AG04450 (cell line): ENCODE measurements at places on chromosomes 7 and 10.

GRCh38 chr7:152959610-152960009 lies 200.1 kb downstream of the ACTR3B start:
- no peak for DNase-seq

DNA sequence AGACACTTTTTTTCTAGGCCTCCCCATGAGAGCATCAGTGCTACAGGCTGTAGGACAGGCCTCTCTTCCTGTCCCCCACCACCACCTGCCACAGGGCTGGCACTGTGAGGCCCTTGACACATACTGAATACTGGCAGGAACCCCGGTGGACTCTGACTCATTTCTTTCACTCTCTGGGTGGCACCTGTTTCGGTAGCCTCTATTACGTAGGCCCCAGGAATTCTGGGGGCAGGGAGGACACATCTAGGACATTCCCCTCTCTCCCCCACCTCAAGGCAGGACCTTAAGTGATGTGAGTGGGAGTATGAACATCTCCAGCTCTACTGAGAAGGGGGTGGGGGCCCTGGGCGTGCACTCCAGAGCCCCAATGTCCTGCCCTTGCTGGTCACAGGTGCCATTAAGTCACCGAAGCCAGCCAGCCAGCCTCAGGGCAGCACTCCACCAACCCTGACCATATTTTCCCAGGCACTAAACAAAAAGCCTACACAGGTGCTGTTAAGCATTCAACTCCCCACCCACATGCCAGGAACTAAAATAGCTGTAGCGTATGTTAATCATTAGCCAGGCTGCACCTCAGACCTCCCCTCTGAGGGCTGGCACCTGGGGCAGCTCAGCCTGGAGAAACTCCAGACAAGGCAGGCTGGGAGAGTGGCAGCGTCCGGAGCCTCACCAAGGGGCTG lies 8.9 kb downstream of the ANXA11 start:
- no peak for DNase-seq

GRCh38 chr10:127252818-127253217 lies 56.4 kb upstream of the INSYN2A start:
- no peak for DNase-seq

GRCh38 chr10:64977915-64978314 lies 1456.7 kb downstream of the REEP3 start:
- DNase-seq: no peak

GRCh38 chr10:24394461-24395190 lies 185.7 kb downstream of the KIAA1217 start:
- no peak for DNase-seq

- DNase-seq: no peak
Observed at GRCh38 chr10:20743942-20744341, 153.2 kb downstream of the NEBL start.

GRCh38 chr7:42198296-42198695 lies 38.7 kb downstream of the GLI3 start:
- DNase-seq: no peak

DNA sequence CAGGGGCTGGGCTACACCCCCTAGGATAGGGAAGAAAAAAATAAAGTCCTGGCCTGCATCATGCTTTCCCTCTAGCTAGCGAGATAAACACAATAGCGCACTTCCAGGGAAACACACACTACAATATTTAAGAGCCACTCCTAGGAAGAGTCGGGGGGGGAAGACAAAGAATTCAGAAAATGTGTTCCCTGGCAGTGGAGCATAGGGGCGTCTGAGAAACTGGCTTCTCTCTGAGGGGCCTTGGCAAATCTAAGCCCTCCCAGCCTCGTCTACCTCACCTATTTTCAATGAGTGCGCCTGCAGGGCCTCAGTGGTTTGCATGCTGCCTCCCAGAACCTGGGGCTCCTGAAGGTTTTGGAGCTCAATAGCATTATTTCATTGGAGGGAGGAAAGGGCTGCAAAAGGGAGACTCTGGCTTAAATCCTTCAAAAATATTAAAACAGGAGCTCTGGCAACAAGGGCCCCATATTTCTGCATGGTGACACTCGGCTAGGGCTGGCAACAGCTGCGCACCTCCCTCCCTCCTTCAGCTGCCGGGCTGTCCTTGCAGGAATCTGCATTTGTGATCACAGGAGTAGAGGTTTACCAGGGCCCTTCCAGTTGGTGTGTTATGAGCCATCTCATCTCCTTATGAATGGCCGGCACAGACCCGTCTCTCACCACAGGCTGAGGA lies 10.8 kb downstream of the ANXA11 start:
- DNase-seq: no peak

- no peak for DNase-seq
Observed at GRCh38 chr10:93420944-93421825, 60.9 kb downstream of the MYOF start.

- no peak for DNase-seq
Observed at GRCh38 chr10:77358656-77359055, 279.0 kb downstream of the KCNMA1 start.

GRCh38 chr7:36468370-36469101 lies 78.9 kb downstream of the ANLN start:
- DNase-seq: no peak

- DNase-seq: no peak
Observed at GRCh38 chr10:35172146-35172545, 45.5 kb downstream of the CREM start.

- DNase-seq: no peak
Observed at GRCh38 chr7:10022957-10023356, 950.7 kb upstream of the PHF14 start.

DNA sequence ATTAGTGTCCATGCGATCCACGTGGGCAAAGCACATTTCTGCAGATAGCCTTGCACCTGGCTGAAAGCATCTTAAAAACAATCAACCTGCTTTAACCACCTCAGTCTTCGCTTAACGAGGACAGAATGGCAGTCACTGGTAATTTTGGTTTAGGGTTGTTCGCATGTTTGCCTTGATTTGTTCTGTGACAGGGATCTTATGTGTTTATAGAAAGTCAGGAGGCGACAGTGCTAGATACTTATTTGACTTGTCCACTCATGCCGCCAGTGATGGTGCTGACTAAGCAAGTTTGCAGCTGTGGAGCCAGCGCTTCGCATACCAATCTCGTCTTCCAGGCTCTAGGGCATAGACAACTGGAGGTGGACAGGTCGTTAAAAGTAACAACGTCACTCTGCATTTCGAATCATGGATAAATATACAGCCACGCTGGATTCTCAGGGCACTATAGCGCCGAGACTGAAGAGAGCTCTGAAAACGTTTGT lies 1.2 kb upstream of the TMEM243 start:
- DNase-seq: no peak

GRCh38 chr7:50513166-50513871 lies 51.9 kb downstream of the DDC start:
- no peak for DNase-seq

DNA sequence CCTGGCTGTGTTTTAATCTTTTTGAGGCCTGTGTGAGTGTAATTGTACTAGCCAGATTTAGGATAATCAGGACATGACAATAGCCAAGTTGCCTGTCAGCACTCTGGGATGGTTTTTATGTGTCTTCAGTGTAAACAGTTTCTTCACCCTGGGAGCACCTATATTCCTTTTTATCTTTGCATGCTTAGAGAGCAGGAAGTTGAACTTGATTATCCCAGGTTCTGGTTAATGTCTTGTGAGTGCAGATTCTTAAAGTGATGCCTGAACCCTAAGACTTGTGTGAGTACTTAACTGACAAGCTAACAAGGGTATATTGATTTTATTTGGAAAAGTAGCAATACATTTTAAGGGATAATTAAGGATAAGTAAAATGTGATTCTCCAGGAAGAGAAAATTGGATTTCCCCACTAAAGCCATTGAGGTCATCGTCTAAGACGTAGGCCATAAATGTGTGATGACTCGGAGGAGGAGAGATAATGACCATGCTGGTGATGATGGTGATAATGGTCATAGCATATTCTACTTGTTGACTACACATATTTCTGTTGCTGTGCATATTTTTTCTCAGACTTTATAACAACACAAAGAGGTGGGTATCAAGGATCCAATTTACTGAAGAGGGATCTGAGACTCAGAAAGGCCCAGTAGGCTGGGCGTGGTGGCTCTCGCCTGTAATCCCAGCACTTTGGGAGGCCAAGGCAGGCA lies 234.7 kb downstream of the CAMK1D start:
- no peak for DNase-seq

DNA sequence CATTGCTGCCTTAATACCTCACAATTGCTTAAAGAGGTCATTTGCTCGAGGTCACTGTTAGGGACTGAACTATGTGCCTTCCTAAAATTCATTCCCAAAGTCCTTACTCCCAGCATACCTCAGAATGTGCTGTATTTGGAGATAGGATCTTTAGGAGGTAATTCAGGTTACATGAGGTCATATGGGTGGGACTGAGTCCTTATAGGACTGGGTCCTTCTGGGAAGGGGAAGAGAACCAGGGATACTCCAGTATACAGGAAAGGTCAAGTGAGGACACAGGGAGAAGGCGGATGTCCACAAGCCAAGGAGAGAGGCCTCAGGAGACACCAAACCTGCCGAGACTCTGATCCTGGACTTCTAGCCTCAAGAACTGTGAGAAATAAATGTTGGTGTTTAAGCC lies 253.3 kb downstream of the PRPF18 start:
- DNase-seq: no peak

DNA sequence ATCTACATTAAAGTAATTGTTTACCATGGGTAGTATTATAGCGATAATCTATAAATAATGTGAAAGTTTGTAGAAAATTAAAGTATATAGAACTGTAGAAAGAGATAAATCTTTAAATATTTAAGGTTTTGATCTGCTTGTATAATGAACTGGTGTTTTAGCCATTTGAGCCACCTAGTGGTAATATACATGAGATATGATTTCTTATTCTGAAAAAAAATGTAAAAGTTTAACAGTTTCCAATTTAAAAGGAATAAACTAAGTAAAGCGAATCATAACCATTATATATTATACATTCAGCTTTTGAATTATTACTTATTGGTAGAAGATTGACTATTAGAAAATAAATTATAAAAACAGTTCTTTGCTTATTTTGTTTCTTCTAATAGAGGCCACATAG lies 91.2 kb downstream of the OTUD1 start:
- DNase-seq: no peak

- DNase-seq: no peak
Observed at GRCh38 chr7:585229-585711, 65.6 kb upstream of the PDGFA start.

- DNase-seq: no peak
Observed at GRCh38 chr10:18879284-18879683, 169.3 kb upstream of the MALRD1 start.

GRCh38 chr7:48964074-48964473 lies 39.7 kb downstream of the CDC14C start:
- DNase-seq: no peak

DNA sequence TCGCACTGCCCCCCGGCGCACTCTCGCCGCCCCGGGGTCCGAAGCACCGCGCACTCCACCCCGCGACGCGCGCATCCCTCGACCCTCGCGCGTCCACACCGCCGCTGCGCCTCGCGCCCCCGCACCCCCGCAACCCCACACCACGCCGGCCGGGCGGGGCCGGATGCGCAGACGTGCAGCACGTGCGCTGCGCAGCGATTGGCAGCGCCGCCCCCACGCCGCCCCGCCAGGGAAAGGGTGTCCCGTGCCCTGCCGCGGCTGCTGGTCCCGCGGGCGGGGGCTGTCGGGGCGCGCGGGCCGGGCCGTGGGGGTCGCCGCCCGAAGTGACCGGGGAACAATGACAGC lies 53.7 kb upstream of the KDM7A start:
- DNase-seq: no peak

DNA sequence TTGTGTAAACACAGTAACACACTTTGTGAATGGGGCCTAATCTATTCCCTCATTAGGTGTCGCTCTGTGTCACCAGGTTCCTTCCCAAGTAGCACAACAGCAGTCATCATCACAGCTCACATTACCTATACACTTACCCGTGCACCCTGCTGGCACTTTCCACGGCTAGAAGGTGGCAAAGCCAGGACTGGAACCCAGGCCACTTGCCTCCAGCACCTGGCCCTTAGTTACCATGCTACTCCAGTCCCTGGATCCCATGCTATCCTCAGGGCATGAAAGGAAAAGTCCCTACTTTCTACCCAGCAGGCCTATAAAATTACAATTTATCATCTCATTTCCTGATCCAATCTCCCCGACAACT lies 18.4 kb downstream of the SMURF1 start:
- DNase-seq: no peak

GRCh38 chr7:158073845-158074840 lies 513.5 kb downstream of the PTPRN2 start:
- DNase-seq: no peak

GRCh38 chr10:79084012-79084971 lies 15.5 kb downstream of the ZMIZ1 start:
- DNase-seq: no peak

GRCh38 chr7:110839866-110840265 lies 251.1 kb upstream of the LRRN3 start:
- peak; percentile 32 for DNase-seq

GRCh38 chr10:62548686-62549085 lies 174.5 kb downstream of the ZNF365 start:
- no peak for DNase-seq

GRCh38 chr10:91162050-91162494 lies 58.4 kb upstream of the PCGF5 start:
- no peak for DNase-seq

DNA sequence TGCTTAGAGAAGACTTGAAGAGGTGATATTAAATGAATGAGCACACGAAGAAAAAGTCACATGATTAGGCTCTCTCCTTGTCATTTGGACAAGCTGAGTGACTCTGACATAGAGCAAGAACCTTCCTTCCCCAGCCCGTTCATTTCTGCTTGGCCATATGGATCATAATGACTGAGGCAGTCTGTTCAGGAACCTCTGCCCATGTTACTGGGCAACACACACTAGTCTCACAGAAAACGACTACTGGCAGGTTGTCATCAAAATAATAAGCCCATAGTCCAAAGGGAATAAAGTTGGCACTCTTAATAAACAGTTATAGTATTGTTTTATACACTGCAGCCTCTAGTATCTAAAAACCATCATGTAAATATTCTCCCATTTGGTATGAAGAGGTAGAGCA lies 635.0 kb downstream of the REEP3 start:
- no peak for DNase-seq

DNA sequence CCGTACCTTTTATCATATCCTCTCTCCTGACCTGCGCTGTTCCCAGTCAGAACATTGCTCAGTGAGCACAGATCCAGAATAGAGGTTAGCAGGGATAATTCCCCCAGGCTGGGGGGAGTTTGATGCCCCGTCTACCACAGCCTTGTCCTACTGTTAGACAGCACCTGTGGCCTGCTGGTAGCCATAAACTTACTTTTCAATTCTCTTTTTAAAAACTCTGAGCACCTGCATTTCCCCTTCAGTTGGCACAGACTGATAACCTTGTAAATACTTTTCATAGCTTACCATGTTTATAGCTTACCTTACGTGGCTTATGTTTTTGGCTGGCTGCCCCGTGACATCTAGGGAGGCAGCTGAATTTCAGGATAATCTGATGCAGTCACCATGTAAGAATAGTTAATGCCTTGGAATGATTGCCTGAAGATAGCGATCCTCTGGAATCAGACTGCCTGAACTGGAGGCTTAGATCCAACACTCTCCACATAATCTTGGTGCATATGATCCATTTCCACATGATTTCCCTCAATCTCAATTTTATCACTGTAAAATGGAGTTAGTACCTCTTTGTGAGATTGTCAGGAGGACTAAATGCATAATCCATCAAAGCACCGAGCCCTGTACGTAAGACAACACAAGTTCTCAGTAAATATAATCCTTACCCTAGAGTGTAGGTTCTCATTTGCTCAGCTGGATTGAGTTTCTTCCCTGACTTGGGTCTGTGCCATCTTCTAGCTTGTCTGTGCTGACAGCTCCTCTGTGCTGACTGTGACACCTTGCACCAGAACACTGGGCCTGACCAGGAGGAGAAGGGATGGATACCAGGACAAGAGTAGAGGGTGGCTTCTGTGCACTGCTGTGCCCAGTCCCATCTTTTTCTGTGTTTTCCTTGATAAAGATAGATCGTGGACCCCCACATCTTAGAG lies 111.7 kb upstream of the GJD4 start:
- DNase-seq: no peak
